ENCODE measurements at places on chromosomes 11 and 22.

- no peak for DNase-seq
Measured at GRCh38 chr22:35479985-35480550, 60.6 kb upstream of the RASD2 start.

DNA sequence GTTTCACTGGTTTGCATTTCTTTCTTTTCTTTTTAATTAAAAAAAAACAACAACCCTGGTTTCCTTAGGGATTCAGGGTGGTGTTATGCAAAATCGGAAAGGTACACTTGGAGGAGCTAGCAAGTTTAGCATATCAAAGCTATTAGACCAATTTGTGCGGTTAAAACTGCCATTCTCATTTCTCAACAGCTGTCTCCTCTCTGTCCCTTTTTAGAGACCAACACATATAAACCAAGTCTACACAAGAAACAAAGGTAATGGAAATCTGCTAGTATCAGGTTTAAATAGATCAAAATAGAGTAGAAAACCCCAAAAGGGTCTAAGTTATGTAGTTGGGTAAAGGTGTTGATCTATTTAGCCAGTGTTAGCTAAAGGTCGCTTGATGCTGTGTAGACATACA, 1.7 kb upstream of the SESN3 start:
- DNase-seq = no peak

DNA sequence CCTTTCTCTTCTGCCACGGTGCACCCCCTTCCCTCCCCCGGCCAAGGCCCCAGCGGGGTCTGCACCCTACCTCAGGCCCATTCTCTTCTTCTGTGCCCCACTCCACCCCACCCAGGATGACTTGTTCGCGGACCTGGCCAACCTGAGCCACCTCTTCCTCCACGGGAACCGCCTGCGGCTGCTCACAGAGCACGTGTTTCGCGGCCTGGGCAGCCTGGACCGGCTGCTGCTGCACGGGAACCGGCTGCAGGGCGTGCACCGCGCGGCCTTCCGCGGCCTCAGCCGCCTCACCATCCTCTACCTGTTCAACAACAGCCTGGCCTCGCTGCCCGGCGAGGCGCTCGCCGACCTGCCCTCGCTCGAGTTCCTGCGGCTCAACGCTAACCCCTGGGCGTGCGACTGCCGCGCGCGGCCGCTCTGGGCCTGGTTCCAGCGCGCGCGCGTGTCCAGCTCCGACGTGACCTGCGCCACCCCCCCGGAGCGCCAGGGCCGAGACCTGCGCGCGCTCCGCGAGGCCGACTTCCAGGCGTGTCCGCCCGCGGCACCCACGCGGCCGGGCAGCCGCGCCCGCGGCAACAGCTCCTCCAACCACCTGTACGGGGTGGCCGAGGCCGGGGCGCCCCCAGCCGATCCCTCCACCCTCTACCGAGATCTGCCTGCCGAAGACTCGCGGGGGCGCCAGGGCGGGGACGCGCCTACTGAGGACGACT, 15.9 kb downstream of the RTN4RL2 start:
- DNase-seq = no peak

- DNase-seq = no peak
Measured at GRCh38 chr22:39514373-39514973, 5.9 kb upstream of the ATF4 start.

DNA sequence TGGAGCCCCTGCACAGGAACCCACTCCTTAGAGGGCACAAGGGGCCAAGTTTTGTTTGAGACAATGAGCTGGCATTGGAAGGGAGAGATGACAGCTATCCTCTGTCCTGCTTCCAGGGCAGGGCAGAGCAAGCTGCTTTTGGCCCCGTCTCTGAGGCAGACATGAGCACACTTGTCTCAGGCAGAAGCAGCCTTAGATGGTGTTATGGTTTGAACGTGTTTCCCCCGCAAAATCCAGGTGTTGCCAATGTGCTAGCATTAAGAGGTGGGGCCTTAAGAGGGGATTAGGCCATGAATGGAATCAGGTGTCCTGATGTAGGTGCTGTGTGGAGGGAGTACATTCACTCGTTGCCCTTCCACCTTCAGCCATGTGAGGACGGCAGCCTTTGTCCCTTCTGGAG, 2.5 kb downstream of the TP53AIP1 start:
- DNase-seq = no peak

Measured in NCI-H1417 treated with DMSO at 0.1 percent for 48 hours (cell line).